ENCODE measurements at places on chromosomes 12 and 14.
A peak's percentile ranks its signal among the peaks of the same experiment; 100 is the strongest.

- peak; percentile 66 for DNase-seq
These were observed 846.7 kb downstream of the TMEM121 start for GRCh38 chr14:106372870-106373652.

DNA sequence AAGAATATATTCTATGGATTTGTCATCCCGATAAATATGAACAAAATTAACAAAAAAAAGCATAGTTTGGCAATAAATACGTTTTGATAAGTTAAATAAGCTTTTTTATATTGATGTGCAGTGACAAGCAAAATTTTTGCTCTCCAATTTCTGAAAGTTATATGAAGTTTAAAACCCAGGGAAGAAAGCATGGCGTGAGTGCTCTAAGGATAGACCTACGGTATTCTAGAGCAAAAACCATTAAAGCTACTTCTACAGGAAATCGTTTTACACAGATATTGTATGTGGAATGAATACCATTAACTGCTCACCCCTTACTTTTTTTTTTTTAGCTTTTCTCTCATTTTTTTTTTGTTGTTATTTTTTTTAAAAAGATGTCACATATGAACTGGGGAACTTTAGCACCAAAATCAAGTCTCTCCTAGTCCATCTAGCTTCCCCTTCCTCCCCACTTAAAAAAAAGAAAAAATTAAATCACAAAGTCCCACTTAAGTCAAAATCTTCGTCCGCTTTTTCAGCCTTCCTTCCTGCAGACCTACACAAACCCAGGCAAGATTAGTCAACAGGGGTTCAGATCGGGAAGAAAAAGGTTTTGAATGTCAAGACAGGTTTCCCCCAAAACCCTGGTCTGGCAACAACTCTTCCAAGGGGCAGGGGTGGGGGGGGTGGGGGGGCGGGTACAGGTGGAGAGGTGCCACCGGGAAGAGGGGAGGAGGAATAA, 4.4 kb downstream of the ZFP36L1 start:
- DNase-seq = no peak

GRCh38 chr14:46054526-46054925, 597.1 kb downstream of the RPL10L start:
- no peak for DNase-seq

- DNase-seq = no peak
These were observed 167.2 kb upstream of the CNTN1 start for GRCh38 chr12:40525054-40525453.

- no peak for DNase-seq
These were observed 42.0 kb downstream of the GUCY2C start for GRCh38 chr12:14654416-14654815.

All from activated effector memory CD4-positive, alpha-beta T cell treated with Interleukin-2 at 50 U/mL for 16 hours (primary cell).